ENCODE measurements at places on chromosomes 5 and 9. TPM values are rescaled to one million over a fixed set of nuclear protein-coding genes. Genes with fewer than 3 reads are reported as not detected.

Gene LCN9
- polyA plus RNA-seq = 2.3 TPM

Gene ADAMTS16
- 3.7 TPM for polyA plus RNA-seq

Gene IFNA21
- polyA plus RNA-seq = not detected

DNA sequence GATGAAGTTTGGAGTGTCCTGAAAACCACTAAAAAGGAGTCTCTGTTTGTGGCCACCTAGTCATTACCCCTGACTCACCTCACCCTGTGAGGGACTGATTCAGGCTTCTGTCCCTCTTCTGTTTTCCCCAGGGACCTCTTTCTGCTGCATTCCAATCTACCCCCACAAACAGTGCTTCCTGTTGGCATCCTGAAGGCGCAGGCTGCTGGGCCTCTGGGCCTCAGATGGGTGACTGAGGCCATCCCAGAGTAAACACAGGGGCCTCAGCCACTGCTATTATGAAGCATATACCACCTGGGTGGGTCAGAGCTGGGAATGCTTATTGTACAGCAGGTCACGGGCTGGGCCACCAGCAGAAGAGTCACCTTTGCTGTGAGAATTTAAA lies 20.0 kb downstream of the MORN5 start:
- no peak for DNase-seq

- no peak for DNase-seq
Observed at GRCh38 chr5:53114988-53115387, 5.4 kb upstream of the MOCS2 start.

GRCh38 chr9:107948086-107948485 lies 458.5 kb upstream of the KLF4 start:
- DNase-seq = no peak

DNA sequence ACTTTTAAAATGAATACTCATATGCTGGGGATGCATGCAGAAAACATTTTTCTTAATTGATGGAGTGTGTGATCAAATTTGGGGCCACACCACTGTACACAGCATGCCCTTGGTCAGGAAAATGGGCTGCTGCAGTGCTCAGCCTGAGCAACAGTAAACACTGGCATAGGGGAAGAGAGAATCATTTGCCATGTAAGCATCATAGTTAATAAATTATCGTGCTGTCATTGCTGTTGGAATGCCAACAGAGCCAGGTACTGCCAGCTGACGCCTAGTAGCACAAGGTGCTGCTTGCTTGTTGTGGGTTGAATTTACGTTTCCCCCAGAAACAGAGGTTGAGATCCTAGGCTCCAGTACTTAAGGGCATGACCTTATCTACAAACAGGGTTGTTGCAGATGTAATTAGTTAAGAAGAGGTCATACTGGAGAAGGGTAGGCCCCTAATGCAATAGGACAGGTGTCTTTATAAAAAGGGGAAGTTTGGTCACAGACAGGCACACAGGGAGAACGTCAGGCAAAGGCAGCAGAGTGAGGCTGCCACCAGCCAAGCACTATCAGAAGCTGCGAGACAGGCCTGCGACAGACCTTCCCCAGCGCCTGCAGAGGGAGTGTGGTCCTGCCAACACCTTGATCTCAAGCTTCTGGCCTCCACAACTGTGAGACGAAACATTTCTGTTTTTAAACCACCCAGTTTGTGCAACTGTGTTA lies 25.3 kb downstream of the DAP start:
- no peak for DNase-seq
